CD8-positive, alpha-beta memory T cell (primary cell): ENCODE measurements at places on chromosomes 1 and 21.
A peak's percentile ranks its signal among the peaks of the same experiment; 100 is the strongest.

- DNase-seq, result no peak
Observed at GRCh38 chr1:106278716-106279115, 777.8 kb upstream of the PRMT6 start.

DNA sequence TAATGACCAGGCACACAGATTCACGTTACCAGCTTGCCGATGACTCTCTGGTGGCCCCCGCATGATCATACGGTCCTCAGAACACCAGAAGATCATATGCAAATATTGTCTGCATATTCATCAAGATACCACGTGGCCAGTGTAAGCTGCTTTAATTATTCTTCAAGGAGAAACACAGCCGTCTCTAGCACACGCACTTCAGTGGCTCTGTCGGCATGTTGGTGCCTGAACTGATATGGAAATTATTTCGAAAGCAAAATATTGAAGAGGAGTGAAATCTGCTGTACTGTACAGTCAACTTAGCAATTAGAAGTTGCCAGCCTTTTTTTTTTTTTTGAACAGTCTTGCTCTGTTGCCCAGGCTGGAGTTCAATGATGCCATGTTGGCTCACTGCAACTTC lies 5.9 kb upstream of the KIF26B start:
- no peak for DNase-seq

DNA sequence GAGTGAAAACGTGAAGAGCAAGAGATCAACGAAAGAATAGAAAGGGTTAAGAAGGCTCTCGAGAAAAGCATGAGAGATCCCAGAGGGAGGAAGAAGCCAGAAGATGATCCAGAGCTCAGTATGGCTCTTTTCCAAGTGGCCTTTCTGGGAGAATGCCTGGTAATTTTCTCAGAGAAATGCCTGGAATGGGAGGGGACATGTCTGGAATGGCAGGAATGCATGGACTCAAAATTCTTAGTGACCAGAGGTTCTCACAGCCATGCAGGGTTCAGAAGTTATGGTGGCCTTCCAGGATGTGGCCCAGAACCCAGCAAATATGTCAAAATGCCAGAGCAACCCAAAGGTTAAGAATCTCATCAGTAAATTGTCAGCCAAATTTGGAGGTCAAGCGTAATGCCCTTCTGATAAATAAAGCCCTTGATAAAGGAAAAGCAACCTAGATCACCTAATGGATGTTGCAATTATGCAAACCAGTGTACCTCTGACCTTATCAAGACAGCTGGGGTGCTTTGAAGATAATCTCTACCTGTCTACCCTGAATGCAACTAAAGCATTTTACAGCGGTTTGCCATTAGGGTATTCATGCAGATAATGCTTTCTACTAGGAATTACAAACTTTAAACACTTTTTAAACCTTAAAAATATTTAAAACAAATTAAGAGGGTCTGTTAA lies 53.1 kb downstream of the NBPF6 start:
- DNase-seq, result no peak

GRCh38 chr1:26254404-26254803 lies 20.4 kb downstream of the CEP85 start:
- no peak for DNase-seq

DNA sequence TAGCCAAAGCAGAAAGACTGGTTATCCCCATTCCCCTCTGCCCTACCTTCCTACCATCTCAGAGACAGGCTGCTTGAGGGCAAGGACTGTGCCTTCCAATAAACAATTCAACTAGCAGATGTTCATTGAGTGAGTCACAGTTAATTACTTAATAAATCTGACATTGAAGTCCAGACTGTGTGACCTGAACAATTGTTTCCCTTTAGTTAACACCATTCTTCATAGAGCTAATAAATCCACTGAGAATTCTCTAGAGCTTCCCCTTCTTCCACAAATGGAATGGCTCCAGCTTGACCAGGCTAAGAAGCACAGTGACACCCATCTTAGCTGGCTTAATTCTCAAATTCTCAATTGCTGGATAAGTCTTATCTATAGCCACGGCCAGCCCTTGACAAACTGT lies 61.9 kb upstream of the GJA5 start:
- DNase-seq, result no peak

- DNase-seq, result no peak
Observed at GRCh38 chr1:107946794-107947193, 18.2 kb downstream of the VAV3 start.

DNA sequence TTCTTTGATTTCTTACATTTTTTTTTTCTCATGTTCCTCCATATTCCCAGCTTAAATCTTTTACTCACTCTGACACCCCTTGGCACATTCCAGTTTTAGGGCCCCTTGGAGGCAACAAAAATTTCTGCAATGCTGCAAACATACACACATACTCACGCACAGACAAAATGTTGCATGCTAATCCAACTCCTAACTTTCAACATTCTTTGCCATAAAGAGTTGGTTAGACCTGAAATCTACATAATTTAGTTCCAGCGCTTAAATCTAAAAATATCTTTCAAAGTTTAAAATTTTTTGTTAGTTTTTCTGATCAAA lies 103.9 kb downstream of the PTPN14 start:
- no peak for DNase-seq

DNA sequence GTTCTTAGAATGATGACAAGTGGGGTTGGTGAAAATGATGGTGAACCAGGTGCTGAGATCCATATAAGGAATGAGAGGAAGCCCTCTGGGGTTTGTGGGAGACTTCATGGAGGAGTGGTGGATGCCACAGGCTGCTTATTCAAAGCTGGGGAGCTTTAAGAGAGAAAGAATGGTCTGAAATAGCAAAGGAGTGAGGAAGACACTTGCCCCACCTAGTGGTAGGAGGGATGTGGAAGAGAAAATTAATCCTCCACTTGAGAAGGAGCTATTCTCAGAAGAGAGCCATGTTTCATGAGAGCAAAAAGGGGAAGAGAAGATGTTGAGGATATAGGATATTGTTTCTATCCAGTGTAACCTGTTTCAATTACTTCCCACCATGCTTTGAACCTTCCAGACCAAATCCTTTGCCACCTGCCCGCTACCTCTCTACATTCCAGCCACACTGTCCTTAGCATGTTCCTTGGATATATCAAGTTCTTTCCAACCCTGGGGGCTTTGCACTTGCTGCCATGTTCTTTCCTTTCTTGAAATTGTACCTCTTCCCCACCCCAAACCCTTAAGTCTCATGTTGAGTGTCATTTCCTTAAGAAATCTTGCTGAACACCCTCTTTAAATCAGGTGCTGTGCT lies 19.6 kb upstream of the ZNF648 start:
- DNase-seq, result peak; percentile 14

GRCh38 chr1:15345705-15346345 lies 63.9 kb upstream of the EFHD2 start:
- DNase-seq, result peak; percentile 64

DNA sequence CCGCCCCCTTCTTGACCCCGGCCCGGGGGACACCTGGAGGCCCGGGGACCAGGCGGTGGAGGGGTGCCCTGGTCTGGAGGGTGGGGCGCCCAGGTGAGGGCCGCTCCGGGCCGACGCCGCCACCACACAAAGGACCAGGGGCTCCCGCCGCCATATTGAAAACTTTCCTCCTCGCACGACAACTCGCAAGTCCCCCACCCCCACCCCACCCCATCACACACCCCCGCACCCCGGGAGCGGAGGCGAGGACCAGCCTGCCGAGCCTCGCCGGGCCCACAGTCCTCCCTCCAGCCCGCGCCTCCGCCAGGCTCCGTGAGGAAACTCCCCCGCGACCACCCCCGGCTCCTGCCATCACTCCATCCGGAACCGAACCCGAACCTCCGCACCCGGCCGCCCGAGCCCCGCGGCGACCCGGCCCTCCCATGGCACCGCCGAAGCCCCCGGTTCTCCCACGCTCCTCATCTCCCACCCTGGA lies 733 bp downstream of the KDM5B start:
- peak; percentile 26 for DNase-seq

GRCh38 chr1:153616917-153617311 lies 789 bp upstream of the S100A14 start:
- DNase-seq, result no peak

GRCh38 chr1:213375002-213375401 lies 324.0 kb downstream of the RPS6KC1 start:
- DNase-seq, result no peak

DNA sequence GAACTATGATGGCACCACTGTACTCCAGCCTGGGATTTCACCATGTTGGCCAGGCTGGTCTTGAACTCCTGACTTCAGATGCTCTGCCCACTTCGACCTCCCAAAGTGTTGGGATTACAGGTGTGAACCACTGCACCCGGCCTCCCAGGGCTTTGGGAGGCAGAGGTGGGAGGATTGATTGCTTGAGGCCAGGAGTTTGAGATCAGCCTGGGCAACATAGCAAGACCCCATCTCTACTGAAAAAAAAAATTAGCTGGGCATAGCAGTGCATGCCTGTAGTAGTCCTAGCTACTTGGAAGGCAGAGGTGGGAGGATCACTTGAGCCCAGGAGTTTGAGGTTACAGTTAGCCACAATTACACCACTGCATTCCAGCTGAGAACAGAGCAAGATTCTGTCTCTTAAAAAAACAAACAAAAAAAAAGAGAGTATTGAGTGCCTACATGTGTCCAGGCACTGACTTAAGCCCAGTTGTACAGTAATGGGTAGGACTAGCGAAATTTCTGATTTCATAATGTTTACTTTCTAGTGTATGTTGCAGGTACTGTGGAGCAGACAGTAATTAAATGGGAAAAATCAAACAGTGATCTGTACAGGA lies 4.2 kb downstream of the MANEAL start:
- no peak for DNase-seq

DNA sequence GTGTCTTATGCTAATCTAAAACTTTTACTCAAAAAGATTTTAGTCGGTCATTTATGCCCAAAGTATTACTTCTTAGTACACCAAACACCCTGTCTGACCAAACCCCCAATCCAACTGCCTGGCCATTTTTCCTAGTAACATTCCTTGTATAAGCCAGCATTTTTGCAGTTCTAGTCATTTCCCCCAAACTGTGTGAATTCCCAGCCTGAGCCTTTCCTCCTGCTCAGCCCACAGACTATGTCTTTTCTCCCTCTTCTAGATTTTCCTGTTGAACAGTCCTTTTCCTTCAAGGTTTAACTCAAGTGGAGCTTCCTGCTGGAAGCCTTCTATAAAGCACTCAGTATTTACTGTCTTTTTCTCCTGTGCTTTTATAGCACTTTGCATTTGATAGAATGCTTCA lies 843.8 kb downstream of the USP25 start:
- DNase-seq, result no peak
